ENCODE measurements at places on chromosomes 2 and 18.

DNA sequence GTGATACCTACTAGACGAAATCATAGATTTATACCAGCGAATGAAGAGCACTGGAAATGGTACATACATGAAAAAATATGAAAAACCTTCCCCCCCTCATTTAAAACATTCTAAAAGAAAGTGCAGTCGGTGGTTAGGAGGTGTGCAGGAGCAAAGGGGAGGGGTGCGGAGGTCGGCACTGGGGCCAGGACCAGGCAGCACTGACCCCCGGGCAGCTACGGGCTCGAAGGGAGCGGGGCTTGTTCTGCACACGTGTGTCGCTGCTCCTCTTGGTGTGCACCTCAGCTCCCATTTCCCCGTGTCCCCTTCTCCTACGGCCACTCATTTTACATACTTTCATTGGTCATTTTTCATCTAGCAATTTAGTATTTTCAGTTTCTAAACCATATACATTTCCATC, 89.0 kb downstream of the LAMA1 start:
- DNase-seq: no peak
- no peak overlapping the region for H3K4me3 ChIP-seq
- no peaks in the 10 kb centered on the region for H3K4me1 ChIP-seq
- no peaks in the 10 kb centered on the region for H3K36me3 ChIP-seq

GRCh38 chr18:21686282-21687105, 18.1 kb downstream of the ABHD3 start:
- H3K36me3 ChIP-seq: peaks cover 7% of the 10 kb centered on the region
- H3K27ac ChIP-seq: no peak overlapping the region
- DNase-seq: no peak
- no peaks in the 10 kb centered on the region for H3K4me1 ChIP-seq

GRCh38 chr18:23138471-23138870, 3.2 kb downstream of the CABLES1 start:
- no peak overlapping the region for H3K27ac ChIP-seq
- H3K27me3 ChIP-seq: peaks cover 9% of the 10 kb centered on the region
- H3K36me3 ChIP-seq: no peaks in the 10 kb centered on the region
- no peak for DNase-seq
- no peak overlapping the region for H3K4me3 ChIP-seq

- no peak for DNase-seq
- H3K27me3 ChIP-seq: no peaks in the 10 kb centered on the region
- no peaks in the 10 kb centered on the region for H3K36me3 ChIP-seq
- no peak overlapping the region for H3K27ac ChIP-seq
Observed at GRCh38 chr2:8076448-8077342, 605.2 kb upstream of the ID2 start.

- peaks cover 71% of the 10 kb centered on the region for H3K36me3 ChIP-seq
- H3K4me3 ChIP-seq: no peak overlapping the region
- peak overlapping the region; percentile 97 for H3K27ac ChIP-seq
- DNase-seq: no peak
- H3K27me3 ChIP-seq: no peaks in the 10 kb centered on the region
Observed at GRCh38 chr2:217900010-217900779, 102.6 kb downstream of the TNS1 start.

Data from esophagus muscularis mucosa (tissue), 4 donors.